ENCODE measurements at places on chromosomes 3 and 15. TPM values are rescaled to one million over a fixed set of nuclear protein-coding genes. Genes with fewer than 3 reads are reported as not detected.

LOXL1 gene
- total RNA-seq: 5.9 TPM

CLK3 gene
- 128 TPM for total RNA-seq

ELL3 gene
- total RNA-seq: 3.1 TPM

CDAN1 gene
- total RNA-seq: 25.0 TPM

UNC13C gene
- total RNA-seq: not detected

GDPGP1 gene
- 10.0 TPM for total RNA-seq

STRA6 gene
- total RNA-seq: not detected

HCN4 gene
- not detected for total RNA-seq

DNA sequence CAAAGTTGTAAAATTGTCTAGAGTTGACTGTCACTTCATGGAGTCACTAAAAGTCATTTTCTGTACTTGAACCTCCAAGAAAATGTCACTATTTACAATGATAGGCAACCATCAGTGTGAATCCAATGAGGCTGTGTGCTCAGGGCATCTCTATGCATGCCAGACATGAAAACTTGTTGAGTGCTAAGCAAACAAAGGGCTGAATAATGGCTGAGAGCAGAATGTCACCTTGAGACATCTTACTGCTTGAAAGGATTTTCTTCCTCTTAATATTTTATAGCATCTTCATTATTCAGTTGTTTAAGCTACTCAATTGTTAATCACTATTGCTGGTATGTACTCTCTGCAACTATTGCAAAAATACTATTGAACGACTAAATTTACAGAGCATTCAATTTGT is 184.7 kb downstream of the PLCH1 start:
- H3K36me3 ChIP-seq: peaks cover 3% of the 10 kb centered on the region
- peaks cover 9% of the 10 kb centered on the region for H3K27me3 ChIP-seq
- H3K4me3 ChIP-seq: no peak overlapping the region
- no peak for DNase-seq
- H3K4me1 ChIP-seq: peaks cover 13% of the 10 kb centered on the region

DNA sequence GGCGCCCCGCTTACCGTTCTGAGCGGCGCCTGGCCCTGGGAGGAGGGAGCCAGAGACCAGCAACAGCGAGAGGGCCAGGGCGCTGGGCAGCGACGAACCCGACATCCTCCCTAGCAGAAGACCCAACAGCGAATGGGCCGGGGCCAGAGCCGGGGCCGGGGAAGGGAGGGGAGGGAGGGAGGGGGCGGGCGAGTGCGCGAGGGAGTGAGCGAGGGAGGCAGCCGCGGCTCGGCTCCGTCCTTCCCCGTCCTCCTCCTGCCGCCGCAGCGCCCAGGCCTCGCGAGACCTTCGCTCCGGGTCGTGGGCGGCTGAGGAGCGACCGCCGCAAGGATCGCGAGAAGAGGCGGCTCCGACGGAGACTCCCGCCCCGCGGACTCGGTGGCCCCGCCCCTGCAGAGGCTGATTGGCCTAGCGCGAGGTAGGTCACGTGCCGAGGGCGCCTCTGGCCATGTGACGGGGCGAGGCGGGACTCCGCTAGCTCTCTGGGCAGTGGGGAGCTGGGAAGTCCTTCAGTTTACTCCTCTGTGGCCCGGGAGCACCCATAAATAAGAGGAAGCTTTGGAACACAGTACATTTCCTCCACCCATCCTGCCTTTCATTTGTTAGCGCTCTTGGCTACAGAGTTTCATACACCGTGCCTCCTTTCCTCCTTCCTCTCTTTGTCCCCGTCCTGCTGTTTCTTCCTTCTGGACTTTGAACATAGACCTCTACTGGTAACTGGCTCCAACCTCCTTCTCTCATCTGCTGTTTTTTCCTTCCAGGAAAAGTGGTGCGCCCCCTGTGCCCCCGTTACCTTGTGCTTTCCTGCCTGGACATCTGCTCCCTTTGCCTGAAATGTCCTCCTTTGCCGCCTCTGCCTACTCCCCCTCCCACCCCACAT is at the start of gene NPTN:
NPTN (minus strand) TSS at position 279 of the 880 bp plus-strand sequence; CDS start at position 105, 174 bp downstream.
- H3K4me3 ChIP-seq: peak within 1 kb of the TSS; percentile 80
- H3K27ac ChIP-seq: peak within 1 kb of the TSS; percentile 69
- peaks cover 14% of the 10 kb centered on the region for H3K27me3 ChIP-seq
- peaks cover 40% of the 10 kb centered on the region for H3K4me1 ChIP-seq

GRCh38 chr3:33636125-33636850 is 81.8 kb downstream of the CLASP2 start:
- H3K27ac ChIP-seq: no peak overlapping the region
- no peaks in the 10 kb centered on the region for H3K36me3 ChIP-seq
- H3K27me3 ChIP-seq: no peaks in the 10 kb centered on the region
- H3K4me3 ChIP-seq: no peak overlapping the region
- H3K4me1 ChIP-seq: no peaks in the 10 kb centered on the region

- H3K27me3 ChIP-seq: no peaks in the 10 kb centered on the region
- peaks cover 80% of the 10 kb centered on the region for H3K4me1 ChIP-seq
- H3K4me3 ChIP-seq: peak overlapping the region; percentile 35
- peak; percentile 31 for DNase-seq
Measured at GRCh38 chr3:44969154-44969827, 6.7 kb downstream of the ZDHHC3 start.

- H3K4me3 ChIP-seq: no peak overlapping the region
- DNase-seq: no peak
- H3K27me3 ChIP-seq: peaks cover 5% of the 10 kb centered on the region
- no peaks in the 10 kb centered on the region for H3K36me3 ChIP-seq
Measured at GRCh38 chr15:88400084-88400483, 67.1 kb downstream of the MRPL46 start.

DNA sequence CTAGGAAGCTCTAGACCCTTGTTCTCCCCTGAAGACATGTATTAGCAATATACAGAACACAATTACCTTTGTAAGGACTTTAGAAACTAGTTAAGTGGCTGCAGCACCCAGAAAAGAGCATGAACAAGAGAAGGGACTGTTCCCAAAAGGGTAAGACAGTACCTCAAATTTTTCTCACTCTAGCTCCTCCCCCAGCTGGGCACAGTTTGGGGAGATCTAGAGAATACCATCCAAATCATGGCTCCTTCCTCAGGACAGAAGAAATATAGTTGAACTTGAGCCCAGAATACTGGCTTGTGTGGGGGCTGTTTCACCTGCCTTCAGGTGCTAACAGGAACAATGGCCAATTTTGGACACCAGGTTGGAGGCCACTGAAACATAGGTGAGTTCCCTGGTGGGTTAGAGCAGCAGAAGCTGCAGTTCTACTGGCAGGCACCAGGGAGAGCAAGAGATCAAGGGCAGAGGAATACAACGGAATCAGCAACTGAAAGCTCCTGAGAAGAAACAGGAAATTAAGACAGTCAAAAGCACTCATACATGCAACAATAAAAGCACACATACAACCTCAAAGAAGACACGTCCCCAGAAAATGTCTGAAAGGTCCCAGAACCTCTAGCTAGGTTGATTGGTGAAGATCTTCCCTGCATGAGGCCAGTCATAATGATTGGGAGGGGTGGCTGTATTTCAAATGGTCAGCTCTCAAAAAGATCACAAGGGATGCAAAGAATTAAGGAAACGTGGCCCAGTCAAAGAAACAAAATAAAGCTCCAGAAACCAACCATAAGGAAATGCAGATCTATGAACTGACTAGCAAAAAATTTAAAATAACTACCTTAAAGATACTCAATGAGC is 104.9 kb upstream of the ASB14 start:
- no peak overlapping the region for H3K4me3 ChIP-seq
- peaks cover 4% of the 10 kb centered on the region for H3K36me3 ChIP-seq
- peaks cover 17% of the 10 kb centered on the region for H3K27me3 ChIP-seq
- H3K4me1 ChIP-seq: peaks cover 17% of the 10 kb centered on the region

DNA sequence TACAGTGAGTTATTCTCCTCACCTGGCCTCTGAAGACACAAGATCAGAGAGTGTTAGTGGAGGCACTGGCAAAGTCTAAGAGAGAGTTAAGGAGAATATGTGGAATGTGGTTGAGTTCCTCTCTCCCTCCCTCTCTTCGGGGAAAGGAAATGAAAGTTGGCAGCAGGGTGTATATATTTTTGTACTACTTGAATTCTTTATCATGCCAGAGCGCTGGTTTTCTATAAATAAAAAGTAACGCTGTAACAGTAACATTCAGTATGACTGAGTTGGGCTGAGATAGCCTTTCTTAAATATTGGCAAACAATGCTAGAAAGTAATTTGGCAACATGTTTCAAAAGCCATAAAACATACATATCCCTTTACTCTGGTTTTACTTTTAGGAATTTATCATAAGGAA is 77.5 kb upstream of the TNFAIP8L3 start:
- H3K36me3 ChIP-seq: no peaks in the 10 kb centered on the region
- DNase-seq: no peak
- no peak overlapping the region for H3K27ac ChIP-seq
- no peaks in the 10 kb centered on the region for H3K4me1 ChIP-seq

DNA sequence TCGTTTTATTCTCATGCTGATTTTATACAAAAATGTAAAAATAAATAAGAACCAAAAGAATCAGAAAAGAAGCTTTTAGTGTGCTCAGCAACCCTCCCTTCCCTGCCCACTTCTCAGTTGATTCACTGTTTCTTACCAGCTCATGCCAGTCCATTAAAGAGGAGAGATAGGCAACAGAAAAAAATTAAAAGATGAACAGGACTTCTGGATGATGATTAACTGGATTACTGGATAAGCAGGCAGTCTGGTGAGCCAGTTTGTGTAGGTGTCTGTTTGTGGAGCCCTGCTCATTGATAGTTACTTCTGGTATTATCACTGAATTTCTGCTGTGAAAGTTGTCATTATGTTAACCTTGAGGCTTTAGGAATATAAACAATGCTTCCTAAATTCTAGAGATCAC is 15.1 kb upstream of the GPR171 start:
- H3K36me3 ChIP-seq: peaks cover 29% of the 10 kb centered on the region
- H3K4me3 ChIP-seq: no peak overlapping the region
- H3K4me1 ChIP-seq: peaks cover 4% of the 10 kb centered on the region
- no peaks in the 10 kb centered on the region for H3K27me3 ChIP-seq
- no peak for DNase-seq

DNA sequence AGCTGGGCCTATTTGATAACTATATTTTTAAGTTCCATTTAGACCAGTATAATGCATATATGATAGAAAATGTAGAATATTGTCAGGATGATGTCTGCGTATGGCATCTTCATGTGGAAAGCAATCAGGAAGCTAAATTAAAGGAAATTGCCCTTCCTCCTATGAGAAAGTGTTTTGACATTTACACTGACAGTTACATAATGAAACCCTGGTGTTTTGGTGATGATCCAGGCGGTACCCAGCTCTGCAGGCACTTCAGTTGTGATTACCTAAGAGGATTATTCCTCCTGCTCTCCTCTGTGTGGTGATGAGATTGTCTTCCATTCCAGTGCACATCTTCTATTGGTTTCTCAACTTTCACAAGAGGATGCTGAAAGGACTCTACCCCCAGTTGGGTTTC is 126.5 kb upstream of the MITF start:
- H3K4me1 ChIP-seq: no peaks in the 10 kb centered on the region
- H3K27me3 ChIP-seq: no peaks in the 10 kb centered on the region
- no peaks in the 10 kb centered on the region for H3K36me3 ChIP-seq
- no peak for DNase-seq
- H3K27ac ChIP-seq: no peak overlapping the region

GRCh38 chr3:139134678-139135372 is 90.1 kb upstream of the PRR23C start:
- no peak for DNase-seq
- no peaks in the 10 kb centered on the region for H3K4me1 ChIP-seq
- no peaks in the 10 kb centered on the region for H3K36me3 ChIP-seq
- H3K4me3 ChIP-seq: no peak overlapping the region

GRCh38 chr15:29677871-29678461 is 144.3 kb downstream of the TJP1 start:
- no peaks in the 10 kb centered on the region for H3K4me1 ChIP-seq
- no peak overlapping the region for H3K27ac ChIP-seq
- peaks cover 12% of the 10 kb centered on the region for H3K27me3 ChIP-seq
- H3K36me3 ChIP-seq: no peaks in the 10 kb centered on the region

- peaks cover 90% of the 10 kb centered on the region for H3K4me1 ChIP-seq
- peaks cover 43% of the 10 kb centered on the region for H3K36me3 ChIP-seq
- H3K27me3 ChIP-seq: no peaks in the 10 kb centered on the region
- H3K4me3 ChIP-seq: peak overlapping the region; percentile 55
- DNase-seq: peak; percentile 91
Measured at GRCh38 chr15:75042730-75043508, 19.5 kb downstream of the PPCDC start.

GRCh38 chr3:134353171-134353825 is 20.9 kb downstream of the AMOTL2 start:
- peaks cover 2% of the 10 kb centered on the region for H3K4me1 ChIP-seq
- H3K27ac ChIP-seq: no peak overlapping the region
- DNase-seq: no peak
- H3K36me3 ChIP-seq: no peaks in the 10 kb centered on the region
- peaks cover 6% of the 10 kb centered on the region for H3K27me3 ChIP-seq

DNA sequence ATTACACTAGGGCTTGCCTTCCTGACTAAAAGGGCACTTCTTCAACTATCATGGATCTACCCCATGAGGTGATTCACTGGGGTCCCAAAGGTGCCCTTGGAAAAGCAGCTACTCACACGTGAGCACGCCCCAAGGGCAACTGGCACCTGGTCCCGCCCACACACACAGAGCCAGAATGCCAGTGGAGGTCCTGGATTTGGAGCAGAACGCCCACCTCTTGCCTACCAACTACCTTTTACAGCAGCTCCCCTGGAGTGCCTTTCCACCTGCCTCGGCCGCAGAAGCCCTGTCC is 1.8 kb upstream of the CTDSPL start:
- H3K4me1 ChIP-seq: peaks cover 19% of the 10 kb centered on the region
- peaks cover 46% of the 10 kb centered on the region for H3K27me3 ChIP-seq
- H3K4me3 ChIP-seq: peak overlapping the region; percentile 19
- H3K27ac ChIP-seq: no peak overlapping the region

- no peak for DNase-seq
- no peaks in the 10 kb centered on the region for H3K27me3 ChIP-seq
- H3K4me1 ChIP-seq: no peaks in the 10 kb centered on the region
- H3K27ac ChIP-seq: no peak overlapping the region
- no peaks in the 10 kb centered on the region for H3K36me3 ChIP-seq
Measured at GRCh38 chr3:60809857-60810610, 441.2 kb downstream of the FHIT start.

GRCh38 chr3:31924610-31925270 is 56.3 kb downstream of the OSBPL10 start:
- peaks cover 11% of the 10 kb centered on the region for H3K4me1 ChIP-seq
- H3K27ac ChIP-seq: no peak overlapping the region
- H3K36me3 ChIP-seq: peaks cover 16% of the 10 kb centered on the region

DNA sequence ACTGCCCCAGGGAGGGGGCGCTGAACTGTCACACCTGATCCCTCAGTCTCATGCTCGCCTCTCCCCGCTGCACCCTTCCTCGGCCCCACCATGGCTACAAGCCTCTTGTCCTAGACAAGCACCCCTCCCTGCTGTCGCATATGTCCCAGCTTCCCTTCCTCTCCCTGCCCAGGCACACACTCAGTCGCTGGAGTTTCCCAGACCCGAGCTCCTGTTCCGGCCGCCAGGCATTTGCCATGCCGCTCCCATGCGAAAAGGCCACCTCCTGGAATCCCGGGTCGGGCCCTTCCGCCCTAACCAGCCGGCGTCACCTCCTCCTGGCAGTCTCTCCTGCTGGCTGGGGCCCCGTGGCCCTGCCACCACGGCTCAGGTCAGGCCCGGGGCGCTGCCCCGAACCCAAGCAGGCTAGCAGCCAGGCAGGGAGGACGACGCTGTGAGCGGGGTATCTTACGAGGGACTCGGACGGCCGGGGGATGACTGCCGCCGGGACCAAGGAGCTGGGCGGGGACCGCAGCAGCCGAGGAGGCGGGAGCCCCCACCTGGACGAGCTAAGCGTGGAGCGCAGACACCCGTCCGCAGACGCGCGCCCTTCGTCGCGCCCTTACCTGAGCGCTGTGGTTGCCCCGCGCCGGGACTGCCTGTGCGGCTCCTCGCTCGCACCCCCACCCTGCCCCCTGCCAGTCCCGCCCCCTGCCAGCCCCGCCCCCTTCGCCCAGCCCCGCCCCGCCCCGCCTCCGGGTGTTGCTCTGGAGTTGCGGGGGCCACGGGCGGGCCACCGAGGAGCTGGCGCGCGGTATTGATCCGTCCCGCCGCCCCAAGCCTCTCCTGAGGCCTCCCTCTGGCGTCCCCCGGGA is at the start of gene ALS2CL:
ALS2CL (minus strand) TSS at position 642 of the 854 bp plus-strand sequence. CDS start 4,239 bp downstream, outside the sequence.
- peak; percentile 65 for DNase-seq
- H3K4me3 ChIP-seq: peak within 1 kb of the TSS; percentile 71
- H3K27me3 ChIP-seq: peaks cover 16% of the 10 kb centered on the region
- H3K36me3 ChIP-seq: no peaks in the 10 kb centered on the region
